ENCODE measurements at places on chromosomes 1 and 21.
A peak's percentile ranks its signal among the peaks of the same experiment; 100 is the strongest.

GRCh38 chr1:205493241-205494085, 11.0 kb upstream of the CDK18 start:
- peak; percentile 43 for DNase-seq

DNA sequence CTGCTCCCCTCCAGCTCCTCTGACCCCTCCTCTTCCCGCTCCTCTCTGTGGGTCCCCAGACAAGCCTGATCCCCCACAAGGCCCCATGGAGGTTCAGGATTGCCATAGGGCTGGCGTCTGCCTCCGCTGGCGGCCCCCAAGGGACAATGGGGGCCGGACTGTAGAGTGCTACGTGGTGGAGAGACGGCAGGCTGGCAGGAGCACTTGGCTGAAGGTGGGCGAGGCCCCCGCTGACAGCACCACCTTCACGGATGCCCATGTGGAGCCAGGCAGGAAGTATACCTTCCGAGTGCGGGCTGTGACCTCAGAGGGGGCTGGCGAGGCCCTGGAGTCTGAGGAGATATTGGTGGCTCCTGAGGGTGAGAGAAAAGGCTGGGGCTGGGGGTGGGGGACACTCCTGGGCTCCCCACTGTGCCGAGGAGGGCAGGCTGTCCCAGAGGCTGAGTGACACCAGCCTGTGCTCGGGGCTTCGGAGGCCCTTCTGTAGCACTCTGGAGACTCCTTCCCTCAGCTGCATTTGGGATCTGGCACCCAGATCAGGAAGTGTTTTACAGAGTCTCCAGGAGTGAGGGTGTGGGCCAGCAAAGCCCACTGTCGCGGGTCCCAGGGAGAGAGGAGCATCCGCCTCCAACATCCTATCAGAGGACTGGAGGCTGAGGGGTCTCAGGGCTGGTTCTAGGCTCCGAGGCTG, 25.9 kb downstream of the IGFN1 start:
- no peak for DNase-seq

DNA sequence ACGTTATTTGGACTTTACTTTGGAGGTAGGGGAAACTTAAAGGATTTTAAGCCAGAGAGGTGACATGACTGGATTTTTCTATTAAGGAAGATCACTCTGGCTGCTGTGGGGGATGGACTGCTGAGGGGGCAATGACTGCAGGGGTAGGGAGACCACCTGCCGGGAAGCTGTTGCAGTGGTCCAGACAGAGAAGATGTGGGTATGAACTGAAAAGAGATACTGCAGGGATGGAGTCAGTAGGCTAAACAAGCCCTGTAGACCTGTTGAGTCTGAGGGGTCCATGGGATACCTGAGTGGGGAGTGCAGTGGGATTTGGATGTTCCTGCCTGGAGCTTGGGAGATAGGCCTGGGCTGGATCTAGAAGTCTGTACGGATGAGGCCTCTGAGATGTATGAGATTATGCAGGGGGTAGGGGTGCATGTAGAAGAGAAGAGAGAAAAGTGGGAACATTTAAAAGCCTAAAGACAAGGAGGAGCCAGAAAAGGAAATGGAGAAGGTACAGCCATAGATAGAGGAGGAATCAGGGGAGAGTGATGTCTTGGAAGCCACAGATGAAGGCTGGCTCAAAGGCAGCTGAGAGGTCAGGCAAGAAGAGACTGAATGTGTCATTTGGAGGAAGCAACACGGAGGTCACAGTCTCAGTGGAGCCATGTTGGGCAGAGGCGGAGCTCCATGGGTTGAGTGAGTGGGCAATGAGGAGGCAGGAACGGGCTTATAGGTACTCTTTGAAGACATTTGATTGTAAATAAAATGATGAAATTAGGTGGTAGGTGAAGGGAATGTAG, 25.9 kb upstream of the KCNA2 start:
- DNase-seq, result no peak

DNA sequence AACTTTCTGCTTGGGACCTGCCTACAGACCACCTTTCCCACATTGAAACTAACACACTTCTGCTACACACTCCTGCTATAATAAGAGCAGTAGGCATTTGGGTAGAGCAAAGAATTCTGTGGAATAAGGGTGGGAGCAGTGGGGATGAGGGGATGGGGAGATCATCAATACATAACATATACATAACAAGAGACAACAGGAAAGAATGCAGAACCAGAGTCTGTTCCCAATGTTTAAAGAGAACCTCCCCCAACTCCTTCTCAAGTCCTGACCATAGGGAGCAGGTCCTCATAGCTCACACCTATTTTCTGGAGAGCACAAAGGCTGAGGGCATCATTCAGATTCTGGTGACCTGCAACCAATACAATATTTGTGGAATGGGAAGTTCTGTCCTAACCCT, 121.6 kb upstream of the BARHL2 start:
- no peak for DNase-seq

DNA sequence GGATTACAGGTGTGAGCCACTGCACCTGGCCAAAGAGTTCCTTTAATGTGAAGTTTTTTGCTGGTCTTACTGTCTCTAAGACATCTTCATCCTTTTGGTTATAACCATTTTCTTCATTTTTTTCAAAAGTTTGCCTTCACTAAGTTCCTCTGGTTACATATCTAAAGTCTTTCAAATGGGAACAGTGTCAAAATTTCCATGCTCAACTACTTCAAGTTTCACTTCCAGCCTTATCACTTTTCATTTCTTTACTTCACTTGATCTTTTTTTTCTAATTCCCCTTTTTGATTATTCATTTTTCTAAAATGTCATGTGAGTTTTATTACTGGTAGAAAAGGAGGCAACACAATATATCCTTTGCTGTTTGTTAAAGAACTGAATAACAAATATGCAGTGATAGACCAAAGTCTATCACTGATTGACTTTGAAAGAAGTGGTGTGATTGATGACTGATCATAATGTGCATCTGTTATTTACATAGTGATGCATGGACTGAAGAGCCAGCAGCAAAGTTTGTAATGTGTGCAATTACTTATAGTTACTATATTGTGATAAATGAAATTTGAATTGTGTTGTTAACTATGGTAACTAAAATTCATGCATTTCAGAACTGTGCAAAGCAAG, 16.0 kb upstream of the ZFYVE9 start:
- DNase-seq, result no peak

DNA sequence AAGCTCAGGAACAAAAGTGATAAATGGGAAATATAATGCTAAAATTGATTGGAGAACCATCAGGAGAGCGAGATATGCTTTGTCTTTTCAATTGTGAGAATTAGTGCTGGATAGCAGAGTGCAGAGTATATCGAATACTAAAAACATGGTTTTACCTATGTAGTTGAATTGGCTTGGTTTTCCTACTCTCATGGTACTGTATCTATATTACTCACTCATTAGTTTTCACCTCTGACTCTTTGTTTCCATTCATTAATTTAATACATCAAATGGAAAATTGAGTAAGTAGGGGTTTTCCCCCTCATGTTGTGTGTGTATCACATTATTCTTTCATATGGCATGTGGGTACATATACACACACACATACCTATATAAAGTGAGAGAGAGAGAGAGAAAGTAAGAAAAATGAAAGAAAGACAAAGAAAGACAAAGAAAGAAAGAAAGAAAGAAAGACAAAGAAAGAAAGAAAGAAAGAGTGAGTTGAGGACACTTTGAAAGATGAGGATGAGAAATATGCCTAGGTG, 1574.5 kb downstream of the MRPL39 start:
- DNase-seq, result no peak

GRCh38 chr1:83641796-83642443, 357.0 kb downstream of the TTLL7 start:
- no peak for DNase-seq

DNA sequence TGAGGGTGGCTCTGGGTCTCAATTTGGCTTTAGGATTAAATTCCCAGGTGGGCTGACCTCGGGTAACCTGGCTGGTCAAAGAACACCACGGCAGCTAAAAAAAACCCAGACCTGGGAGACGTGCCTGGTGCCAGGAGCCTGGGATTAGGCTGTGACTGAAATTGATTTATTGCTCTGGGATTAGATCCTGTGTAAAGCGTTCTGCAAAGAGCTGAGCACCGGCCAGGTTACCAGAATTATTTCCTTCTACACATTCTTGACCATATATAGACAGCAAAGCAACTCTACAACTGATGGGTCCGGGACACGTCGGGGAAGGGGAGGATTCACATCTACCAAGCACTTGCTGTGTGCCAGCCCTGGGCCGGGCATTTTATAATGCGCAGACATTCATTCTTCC, 45.2 kb downstream of the TMCO4 start:
- no peak for DNase-seq

DNA sequence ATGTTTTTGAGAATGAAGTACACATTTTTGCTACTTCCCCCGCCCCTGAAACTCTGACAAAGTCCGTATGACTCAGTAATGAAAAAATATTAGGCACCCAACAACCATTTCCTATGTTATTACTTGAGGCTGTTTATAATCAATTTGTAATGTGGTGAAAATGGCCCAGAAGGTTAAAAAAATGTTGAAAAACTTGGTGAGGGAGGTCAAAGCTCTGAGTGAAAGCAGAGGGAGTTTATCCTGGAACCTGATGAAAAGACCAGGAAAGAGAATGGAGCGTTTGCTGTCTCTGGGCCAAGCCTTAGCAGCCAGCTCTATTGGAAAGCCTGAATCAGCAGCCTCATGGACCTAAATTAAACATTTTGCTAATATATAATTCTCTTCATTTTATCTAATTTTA, 367.7 kb upstream of the NEGR1 start:
- no peak for DNase-seq

DNA sequence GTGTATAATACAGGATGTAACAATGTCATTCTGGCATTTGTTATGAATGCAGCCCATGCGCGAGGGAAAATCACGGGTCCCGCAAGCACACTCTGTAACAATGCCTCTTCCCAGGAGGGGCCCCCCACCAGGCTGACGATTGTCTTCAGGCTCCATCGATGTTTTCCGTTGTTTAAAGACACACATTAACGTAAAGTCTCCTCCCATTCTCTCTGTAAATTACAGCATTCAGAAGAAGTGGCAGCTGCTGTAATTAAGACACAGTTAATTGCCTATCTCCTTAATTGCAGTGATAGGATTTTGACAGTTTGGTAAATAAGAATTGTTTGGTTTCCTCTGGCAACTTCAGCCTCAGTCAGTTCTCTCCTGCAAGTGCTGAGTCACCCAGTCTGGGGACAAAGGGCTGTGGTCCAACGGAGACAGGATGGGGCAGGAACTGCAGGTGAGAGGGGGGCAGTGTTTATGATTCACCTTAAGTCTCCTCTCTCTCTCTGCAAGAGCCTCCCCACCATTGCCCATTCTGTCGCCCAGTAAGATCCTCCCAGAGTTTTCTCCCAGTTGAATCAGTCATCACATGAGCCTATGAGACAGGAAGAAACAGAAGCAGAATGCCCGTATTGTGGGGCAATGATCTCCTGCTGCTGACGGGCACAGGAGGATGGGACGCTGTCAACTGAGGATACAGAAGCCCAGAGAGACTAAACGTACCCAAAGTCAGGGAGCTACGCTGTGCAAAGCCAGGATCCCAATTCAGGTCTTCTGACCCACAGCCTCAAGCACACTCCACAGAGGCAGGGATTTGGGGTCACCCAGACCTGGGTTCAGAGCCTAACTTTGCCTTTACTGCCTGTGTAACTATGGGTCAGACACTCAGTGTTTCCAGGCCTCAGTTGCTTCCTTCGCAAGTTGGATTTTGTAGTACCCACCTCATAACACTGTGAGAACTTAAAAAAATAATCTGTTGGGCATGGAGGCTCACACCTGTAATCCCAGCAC, 110.0 kb downstream of the ADSS2 start:
- no peak for DNase-seq

GRCh38 chr1:961132-961669, 817 bp downstream of the KLHL17 start:
- DNase-seq, result peak; percentile 29

GRCh38 chr1:23401313-23401712, 23.2 kb downstream of the TCEA3 start:
- DNase-seq, result no peak

DNA sequence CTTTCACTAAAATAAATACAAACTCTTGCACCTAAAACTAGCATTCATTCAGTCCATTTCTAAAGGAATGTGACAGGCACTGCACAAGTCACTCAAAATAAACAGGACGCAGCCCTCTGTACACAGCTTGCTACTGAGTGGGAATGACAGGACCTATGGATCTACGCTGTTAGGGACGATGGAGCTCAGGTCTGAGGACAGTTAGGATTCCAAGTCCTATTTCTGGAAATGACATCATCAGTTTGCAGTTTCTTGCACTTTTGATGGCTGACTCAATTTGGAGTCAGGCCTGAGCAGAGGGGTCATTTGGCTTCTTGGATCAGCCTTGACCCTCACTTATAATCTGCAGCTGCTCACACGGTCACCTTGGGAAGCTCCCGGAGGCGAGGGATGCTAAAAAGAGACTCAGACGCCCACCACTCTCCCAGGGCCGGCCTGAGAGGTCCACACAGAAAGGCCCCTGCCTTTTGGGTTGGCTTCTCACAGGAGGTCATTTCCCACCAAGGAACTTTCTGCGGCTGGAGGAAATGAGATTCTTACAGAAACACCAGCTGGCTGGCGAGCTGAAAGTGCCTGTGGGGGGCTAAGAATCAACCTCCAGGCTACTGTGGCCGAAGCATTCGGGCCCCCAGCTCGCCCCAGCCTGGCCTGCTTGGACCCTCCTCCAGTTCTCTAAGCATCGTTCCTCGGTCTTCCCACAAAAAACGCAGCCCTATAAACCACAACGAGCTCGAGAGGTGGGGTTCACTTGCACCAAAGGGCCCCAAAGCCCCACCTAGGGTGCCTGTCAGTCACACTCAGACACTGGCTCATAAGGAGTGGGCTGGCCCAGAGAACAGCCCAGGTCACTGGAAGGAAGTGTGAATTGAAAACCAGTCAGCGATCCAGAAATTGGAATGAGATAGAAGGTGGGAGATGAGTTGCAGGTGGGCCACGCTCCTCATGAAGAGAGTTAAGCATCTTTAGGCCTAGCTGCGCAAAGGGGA, 8.9 kb upstream of the PDE9A start:
- no peak for DNase-seq

- DNase-seq, result no peak
Observed at GRCh38 chr1:210291786-210292230, 36.9 kb upstream of the HHAT start.

GRCh38 chr1:153343040-153343681, 5.5 kb downstream of the PGLYRP4 start:
- no peak for DNase-seq
